Activated naive CD4-positive, alpha-beta T cell (primary cell): ENCODE measurements at places on chromosomes 3 and 15.

GRCh38 chr15:65032801-65033537 lies 3.5 kb upstream of the MTFMT start:
- no peak for DNase-seq

GRCh38 chr3:77707281-77707680 lies 667.4 kb downstream of the ROBO2 start:
- DNase-seq, result no peak

DNA sequence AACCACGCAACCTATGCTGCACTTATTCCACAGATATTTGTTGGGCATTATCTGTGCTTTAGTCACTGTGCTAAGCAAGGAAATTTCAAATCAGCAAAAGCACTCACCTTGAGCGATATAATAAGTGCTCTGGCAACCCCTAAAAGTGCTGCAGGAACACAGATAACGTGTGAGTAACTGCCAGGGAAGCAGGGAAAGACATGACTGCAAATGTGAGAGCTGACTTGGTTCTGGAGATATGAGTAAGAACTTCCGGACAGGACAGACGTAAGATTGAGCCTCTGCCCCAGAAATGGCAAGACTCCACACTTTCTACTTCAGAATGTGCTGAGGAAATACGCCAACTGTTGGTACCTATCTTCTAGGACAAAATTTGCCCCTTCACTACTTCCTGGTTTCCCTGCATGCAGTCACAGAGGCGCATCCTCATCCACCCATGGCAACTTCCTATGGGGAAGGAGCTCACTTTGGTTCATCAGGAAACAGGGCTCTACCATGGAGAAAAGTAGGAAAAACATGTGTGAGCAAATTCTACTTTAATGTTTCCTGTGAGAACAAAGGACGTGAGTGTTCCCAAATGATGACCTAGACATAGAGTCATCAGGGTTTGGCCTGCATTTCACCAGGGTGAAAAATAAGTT lies 41.7 kb downstream of the AQP9 start:
- DNase-seq, result no peak

DNA sequence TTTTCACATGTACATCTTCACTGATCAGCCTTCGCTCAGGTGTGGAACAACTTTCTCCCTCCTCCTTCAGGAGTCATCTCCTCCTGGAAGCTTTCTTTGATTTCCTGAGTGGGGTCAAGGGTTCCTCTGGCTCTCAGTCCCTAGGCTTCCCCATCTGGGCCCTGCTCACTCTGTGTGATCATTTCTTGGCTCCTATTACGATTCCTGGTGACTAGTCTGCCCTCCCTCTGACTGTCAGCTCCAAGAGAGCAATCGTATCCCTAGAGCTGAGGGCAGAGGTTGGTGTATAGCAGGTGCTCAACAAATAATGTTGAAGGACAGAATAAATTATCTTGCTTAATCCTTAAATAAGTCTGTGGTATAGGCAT lies 15.3 kb upstream of the PRKCD start:
- DNase-seq, result no peak

GRCh38 chr3:71710906-71711494 lies 14.2 kb downstream of the EIF4E3 start:
- DNase-seq, result no peak

DNA sequence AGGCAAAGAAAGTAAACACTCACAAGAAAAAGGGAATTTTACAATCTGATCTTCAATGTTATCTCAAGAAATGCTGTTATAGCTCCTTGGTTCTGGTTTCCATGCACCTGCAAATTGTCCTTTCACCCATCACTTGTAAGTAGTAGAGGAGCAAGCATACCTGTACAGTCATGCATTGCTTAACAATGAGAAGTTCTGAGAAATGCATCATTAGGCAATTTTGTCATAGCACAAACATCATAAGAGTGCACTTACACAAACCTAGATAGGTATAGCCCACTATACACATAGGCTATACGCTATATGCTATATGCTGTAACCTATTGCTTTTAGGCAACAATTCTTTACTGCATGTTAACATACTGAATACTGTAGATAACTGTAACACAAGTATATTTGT lies 672.3 kb downstream of the FHIT start:
- DNase-seq, result no peak

GRCh38 chr15:43370310-43370974 lies 401 bp downstream of the ZSCAN29 start:
- no peak for DNase-seq

DNA sequence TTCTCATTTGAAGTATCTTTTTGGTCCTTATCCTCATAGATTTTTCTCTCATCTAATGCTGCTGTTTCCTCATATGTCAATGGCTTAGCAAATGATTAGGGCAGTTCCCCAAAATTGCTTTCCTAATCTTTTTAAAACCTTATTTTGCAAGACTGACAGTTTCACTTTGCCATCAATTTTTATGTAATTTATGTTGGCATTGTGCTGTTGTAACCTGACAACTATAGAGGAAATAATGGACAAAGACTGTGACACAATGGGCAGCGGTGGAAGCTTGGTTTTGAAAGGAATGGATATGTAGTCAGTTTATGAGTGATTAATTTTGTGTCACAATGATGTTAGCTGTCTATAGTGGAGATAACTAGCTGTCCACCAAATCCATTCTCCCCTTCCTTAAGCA lies 10.6 kb upstream of the SH3BP5 start:
- no peak for DNase-seq

DNA sequence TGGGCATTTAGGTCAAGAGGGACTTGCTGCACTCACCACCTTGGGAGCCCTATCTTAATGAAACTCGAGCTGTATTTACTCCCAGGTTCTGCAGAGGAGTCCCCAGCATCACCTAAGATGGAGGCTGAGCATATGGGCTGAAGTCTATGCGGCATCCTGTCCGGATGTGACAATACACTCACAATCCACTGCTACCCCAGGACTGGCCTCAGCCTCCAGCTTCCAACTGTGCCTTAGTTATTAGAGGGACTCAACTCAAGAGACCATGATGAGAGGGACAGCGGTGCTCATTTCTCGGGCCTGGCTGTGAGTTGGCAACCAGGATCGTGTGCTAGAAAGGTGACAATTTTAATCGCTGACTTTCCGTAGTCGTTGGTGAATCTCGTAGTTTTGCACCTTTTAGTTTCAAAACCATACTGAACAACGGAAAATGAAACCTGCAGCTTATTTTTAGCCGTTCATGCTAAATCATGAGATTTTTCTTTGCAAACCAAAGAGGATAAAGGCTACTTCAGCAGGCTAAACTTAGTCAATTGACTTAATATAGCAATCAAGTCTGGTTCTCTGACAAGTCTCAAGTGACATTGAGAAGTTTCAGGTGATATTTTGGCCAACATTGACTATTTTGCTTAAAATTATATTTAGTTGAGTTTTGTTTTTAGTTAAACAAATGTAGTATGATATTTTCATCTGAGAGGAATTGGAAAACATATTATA lies 11.1 kb downstream of the ZBTB38 start:
- no peak for DNase-seq

- DNase-seq, result no peak
Measured at GRCh38 chr3:9717563-9717962, 13.9 kb downstream of the CPNE9 start.

GRCh38 chr15:41689083-41689482 lies 28.9 kb downstream of the MGA start:
- no peak for DNase-seq

- DNase-seq, result no peak
Measured at GRCh38 chr3:63231643-63232042, 46.5 kb upstream of the SYNPR start.

GRCh38 chr3:59938828-59939227 lies 889.0 kb upstream of the CFAP20DC start:
- no peak for DNase-seq

- no peak for DNase-seq
Measured at GRCh38 chr15:58420579-58421043, 11.2 kb upstream of the LIPC start.

DNA sequence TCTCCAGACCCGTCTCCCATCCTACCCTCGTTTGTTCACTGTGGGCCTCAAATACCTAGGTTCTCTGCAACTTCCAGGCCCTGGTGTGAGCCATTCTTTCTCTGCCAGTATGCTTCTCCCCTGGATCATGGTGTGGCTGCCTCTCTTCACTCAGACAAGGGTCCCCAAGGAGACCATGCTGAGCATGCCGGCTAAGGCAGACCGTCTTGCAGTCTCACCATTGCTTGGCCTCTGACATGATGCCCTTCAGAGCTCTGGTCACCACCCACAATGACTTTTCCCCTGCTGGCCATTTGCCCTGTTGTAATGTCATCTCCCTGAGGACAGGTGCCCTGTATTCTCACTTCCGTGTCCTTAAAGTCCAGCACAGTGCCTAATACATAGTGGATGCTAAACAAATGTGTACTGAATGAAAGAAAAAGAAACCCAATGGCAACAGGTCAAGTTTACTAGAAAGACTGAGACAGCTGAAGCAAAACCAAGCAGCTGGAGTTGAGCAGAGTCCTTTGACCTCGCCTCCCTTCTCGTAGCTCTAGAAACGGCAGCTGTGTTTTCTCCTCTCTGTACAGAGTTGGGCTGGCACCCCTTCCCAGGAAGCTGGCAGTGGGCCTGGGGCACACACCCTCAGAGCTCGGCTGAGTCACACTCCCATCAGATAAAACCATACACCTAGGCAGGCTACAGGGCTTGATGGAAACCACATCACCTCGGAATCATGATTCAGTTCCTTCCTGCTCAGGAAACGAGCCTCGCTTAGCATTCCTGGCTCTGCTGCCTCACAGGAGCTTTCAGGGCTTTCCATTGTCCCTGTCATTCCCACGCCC lies 8.6 kb downstream of the TLR9 start:
- peak; percentile 25 for DNase-seq

GRCh38 chr15:40217166-40217824 lies 21.6 kb upstream of the PAK6 start:
- no peak for DNase-seq

- no peak for DNase-seq
Measured at GRCh38 chr3:152656972-152657355, 178.0 kb upstream of the P2RY1 start.

DNA sequence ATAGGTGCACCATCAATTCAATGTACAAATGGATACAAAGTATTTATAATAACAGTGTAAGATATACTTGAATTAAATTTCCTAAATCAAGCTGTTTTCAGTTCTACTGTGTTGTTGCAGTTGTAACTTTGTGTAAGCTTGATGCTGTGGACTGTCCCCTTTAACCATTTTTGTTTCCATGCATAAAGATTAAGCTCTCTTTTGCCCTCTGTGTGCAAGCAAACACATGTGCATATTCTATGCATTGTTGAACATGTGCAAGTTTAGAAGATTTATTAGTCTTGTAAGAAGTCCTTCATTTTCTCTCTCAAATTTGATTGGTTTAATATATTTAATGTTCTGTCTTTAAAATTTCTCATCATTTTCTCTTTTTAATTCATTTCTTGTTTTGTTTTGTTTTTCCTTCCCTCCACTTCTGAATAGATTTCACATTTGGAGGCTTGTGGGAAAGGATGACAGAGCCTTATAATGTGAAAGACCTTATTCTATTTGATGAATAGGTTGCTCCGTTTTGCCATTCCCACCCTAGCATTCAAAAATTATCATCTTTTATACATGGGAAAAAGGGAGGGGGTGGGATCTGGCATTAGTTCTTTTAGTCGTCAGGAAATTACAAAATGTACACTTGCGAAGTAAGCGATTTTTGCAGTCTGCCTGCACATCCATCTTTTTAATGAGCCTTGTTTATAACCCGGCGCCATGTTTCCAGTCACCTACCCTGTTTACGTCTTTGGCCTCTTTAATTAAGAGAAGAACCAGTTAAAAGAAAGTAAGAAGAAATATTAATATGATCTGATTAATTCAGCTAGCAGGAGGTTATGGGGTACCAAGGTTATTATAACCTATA lies 961.5 kb upstream of the NR2F2 start:
- no peak for DNase-seq

- no peak for DNase-seq
Measured at GRCh38 chr15:89195836-89196235, 25.5 kb downstream of the RLBP1 start.

- DNase-seq, result no peak
Measured at GRCh38 chr3:190644766-190645165, 130.9 kb downstream of the IL1RAP start.

DNA sequence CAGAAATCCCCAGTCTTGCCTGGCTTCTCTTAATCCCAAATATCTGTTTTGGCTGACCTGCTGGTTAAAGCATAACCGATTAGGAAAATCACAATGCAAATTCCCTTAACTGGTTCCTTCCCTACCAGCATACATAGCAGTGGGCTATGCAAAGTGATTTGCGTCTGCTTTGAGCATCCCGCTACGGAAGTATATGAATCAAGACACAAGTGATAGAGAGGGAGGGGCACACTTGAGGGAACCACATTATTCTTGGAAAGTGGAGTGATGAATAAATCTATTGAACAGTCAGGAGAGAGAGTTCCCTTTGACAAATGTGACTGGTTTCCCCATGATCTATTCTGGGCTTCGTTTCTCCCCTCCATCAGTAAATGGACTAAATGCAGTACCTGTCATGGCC lies 119.6 kb upstream of the C15orf61 start:
- no peak for DNase-seq

DNA sequence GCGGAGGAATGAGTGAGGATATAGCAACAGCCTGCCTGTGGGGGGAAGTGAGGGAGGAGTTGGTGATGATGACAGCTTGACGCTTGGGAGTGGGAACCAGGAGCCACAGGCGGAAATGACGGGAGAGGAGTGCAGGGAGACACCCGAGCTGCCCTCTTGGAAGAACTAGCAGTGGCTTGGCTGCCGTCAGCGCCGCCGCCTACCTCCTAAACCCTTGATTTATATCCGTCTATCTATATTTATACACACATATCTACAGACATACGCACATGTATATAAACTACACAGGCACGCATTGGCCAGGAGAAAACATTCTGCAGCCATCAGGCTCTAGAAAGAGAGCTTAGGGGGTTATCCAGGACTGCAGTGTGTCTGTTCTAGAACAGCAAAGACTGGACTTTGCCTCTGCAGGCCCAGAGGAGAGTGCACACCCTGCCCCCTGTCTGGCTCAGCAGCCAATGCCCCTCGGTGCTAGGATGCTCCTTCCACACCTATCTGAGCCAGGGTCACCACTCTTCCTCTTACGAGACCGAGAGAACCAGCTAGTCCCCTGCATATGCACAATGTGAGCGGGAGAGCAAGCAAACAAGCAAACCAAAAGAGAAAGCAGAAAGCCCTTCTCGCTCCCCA lies 45.3 kb upstream of the MAGEF1 start:
- no peak for DNase-seq

- no peak for DNase-seq
Measured at GRCh38 chr3:49454458-49454857, 15.6 kb upstream of the DAG1 start.

GRCh38 chr3:157166115-157166514 lies 6.2 kb upstream of the CCNL1 start:
- no peak for DNase-seq
